ENCODE measurements at places on chromosomes 5 and 9. TPM values are rescaled to one million over a fixed set of nuclear protein-coding genes. Genes with fewer than 3 reads are reported as not detected.

GRCh38 chr9:127446713-127447415, 4.3 kb downstream of the RPL12 start:
- H3K4me3 ChIP-seq = no peak overlapping the region
- no peaks in the 10 kb centered on the region for H3K27me3 ChIP-seq
- no peak overlapping the region for H3K27ac ChIP-seq
- H3K36me3 ChIP-seq = peaks cover 77% of the 10 kb centered on the region

- no peaks in the 10 kb centered on the region for H3K36me3 ChIP-seq
- peak overlapping the region; percentile 94 for H3K27ac ChIP-seq
- peaks cover 36% of the 10 kb centered on the region for H3K4me1 ChIP-seq
Measured at GRCh38 chr5:124745007-124745927, 1.2 kb downstream of the ZNF608 start.

GRCh38 chr9:85156652-85157051, 487.1 kb downstream of the NTRK2 start:
- no peaks in the 10 kb centered on the region for H3K4me1 ChIP-seq
- DNase-seq = no peak
- no peaks in the 10 kb centered on the region for H3K36me3 ChIP-seq

DNA sequence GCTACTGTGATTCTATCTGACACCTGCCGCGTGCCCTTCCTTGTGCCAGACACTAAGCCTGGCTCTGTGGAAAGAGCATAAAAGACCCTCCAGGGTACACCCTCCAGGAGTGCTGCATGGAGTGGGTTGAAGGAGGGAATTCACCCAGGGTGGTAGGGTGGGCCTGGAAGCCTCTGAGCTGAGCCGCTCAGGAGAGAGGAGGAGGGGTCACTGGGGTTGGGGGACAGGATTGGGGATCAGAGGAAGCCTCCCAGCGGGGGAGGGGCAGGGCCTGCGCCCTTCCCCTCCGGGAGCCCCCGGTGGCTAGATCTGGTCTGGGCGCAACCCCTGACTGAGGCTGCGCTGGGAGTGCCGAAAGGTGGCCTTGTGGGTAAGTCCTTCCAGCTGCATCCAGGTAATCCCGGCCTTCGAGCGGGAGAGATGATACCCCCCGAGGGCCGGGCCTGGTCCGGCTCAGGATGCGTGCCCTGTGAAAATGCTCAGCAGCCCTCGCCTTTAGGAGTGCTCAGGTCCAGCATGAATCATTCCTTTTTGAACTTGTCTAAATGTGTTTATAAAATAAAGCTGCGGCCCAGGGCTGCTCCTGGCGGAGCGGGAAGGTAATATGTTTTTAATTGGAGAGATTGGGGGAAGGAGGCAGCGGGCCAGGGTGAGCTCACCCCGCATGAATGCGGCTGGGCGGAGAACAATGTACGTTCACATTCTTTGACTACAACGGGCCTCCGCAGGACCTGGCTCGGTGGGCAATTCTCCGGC, 118.1 kb upstream of the SMIM23 start:
- no peak overlapping the region for H3K27ac ChIP-seq
- no peaks in the 10 kb centered on the region for H3K36me3 ChIP-seq
- H3K4me1 ChIP-seq = no peaks in the 10 kb centered on the region
- no peaks in the 10 kb centered on the region for H3K27me3 ChIP-seq

- no peak for DNase-seq
- no peaks in the 10 kb centered on the region for H3K4me1 ChIP-seq
- no peak overlapping the region for H3K4me3 ChIP-seq
- no peaks in the 10 kb centered on the region for H3K27me3 ChIP-seq
- no peak overlapping the region for H3K27ac ChIP-seq
Measured at GRCh38 chr5:72237415-72237814, 82.6 kb downstream of the MRPS27 start.

The GPR150 gene
- not detected for total RNA-seq

The RFX3 gene
- total RNA-seq = 2.2 TPM

The TNFSF8 gene
- total RNA-seq = 0.22 TPM

The PLCXD3 gene
- total RNA-seq = 68.3 TPM

The IFNK gene
- total RNA-seq = not detected

The CWC27 gene
- 9.1 TPM for total RNA-seq

Measured in right atrium auricular region (tissue), 2 donors.